Stimulated activated CD8-positive, alpha-beta memory T cell treated with anti-CD3 and anti-CD28 coated beads, Interleukin-7, amount 100 ng/mL, for 24 hours (primary cell): ENCODE measurements at places on chromosomes 4 and X.

DNA sequence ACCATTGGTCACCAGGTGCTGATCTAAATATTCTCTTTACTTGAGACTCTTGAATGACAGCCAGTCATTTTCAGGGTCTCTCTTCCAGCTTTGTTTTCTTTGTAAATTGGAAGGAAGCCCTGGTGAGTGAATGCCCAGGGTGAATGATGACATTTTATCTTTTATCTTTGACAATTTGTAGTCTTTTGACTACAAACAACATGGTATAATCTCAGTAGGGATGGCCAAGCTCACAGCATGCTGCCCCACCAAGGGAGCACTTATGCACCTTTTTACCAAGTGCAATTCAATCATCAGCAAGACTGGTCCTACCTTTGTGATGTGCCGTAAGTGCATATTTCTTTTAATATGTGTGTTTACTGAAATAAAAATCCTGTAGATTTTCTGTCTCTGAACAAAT is 5.7 kb downstream of the AFM start:
- DNase-seq, result no peak

GRCh38 chr4:24659241-24659961 is 75.0 kb upstream of the DHX15 start:
- no peak for DNase-seq

DNA sequence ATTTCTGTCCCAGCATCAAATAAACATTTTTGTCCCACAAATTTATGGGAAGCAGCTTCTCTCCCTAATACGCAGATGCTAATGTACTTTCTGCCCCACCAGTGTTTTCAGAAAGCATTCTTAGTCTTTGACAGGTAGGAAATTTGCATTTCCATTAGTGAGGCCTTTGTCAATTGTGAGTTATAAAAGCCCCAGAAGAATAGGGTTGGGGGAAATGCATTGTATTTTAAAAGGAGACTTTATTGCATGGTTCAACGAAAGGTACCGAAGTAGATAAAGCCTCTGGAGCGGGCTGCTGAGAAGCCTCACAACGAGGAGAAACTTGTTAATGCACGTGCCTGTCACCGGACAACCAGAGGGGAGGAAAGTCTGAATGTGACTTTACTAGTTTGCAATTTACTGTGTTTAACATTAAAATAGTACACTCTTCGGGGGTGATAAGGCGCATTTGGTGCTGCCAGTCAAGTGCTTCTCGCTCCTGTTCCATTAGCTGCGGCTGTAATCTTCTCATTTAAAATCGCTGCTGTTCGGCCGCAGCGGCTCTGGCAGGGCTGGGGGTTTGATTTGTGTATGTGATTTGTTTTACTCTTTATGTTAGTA is 63.4 kb downstream of the DCTD start:
- no peak for DNase-seq

- DNase-seq, result no peak
Observed at GRCh38 chr4:128648021-128648420, 161.5 kb upstream of the JADE1 start.

DNA sequence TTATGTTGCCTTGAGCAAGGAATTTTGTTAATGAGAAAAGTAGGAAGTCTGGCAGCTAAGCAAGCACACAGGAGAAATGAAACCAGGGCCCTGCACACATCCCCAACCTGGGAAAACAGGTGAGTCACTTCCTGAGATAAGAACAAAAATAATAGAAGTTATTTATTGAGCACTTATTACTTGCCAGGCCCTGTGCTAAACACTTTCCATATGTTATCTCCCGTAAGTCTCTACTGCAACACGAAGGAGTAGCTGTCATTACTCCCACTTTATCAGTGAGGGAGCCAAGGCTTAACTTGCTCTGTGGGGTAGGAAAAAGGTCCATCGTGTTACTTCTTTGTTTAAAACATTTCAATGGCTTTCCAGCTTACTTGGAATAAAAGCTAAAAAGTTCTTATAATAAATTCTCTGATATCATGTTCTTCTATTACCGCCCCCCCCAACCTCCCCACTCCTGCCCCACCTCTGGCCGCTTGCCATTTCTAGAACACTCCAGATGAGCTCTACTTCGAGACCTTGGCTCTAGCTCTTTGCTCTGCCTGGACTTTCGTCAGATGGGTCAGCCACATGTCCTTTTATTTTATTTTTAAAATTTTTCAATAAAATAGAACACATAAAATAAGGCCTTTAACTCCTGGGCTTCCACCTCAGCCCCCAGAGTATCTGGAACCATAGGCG is 36.3 kb upstream of the PLAC8 start:
- DNase-seq, result no peak

- DNase-seq, result no peak
Observed at GRCh38 chr4:170229006-170229405, 139.2 kb upstream of the AADAT start.

DNA sequence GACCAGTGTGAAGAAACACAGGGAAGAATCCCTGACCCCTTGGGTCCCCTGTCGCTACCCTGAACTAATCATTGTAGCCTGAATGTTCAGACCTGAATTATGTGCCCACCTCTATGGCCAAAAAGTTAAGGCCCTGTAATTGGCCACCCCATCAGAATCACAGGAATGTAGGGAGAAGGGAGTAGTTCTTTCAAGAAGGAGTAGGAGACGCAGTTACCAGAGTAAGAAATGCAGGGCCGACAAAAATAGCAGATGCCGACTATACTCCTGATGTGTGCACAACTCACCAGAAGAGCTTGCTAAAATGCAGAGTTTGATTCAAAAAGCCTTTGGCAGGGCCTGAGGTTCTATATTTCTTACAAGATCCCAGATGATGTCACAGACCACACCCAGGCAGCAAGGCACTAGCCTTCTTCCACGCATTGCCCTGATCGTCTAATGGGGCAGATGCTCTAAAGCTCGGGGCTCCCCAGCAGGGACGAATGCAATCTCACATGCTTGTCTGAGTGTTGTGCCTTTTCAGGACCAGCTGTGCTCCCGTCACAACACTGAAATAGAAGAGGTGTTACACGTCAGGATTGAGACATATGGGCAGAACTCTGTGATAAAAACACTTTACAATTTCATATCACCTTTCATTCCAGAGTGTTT is 161.0 kb upstream of the FAM241A start:
- no peak for DNase-seq
